ENCODE measurements at places on chromosomes 4 and X. TPM values are rescaled to one million over a fixed set of nuclear protein-coding genes. Genes with fewer than 3 reads are reported as not detected.

SOD3 gene
- 22.3 TPM for total RNA-seq

H2BW2 gene
- total RNA-seq, result not detected

PRR32 gene
- not detected for total RNA-seq

ZNF718 gene
- total RNA-seq, result 2.3 TPM

PHOX2B gene
- total RNA-seq, result not detected

ART3 gene
- 13.7 TPM for total RNA-seq

KLHL4 gene
- 0.64 TPM for total RNA-seq

IL21 gene
- total RNA-seq, result not detected

NAA11 gene
- total RNA-seq, result 48.1 TPM

PRDM5 gene
- total RNA-seq, result 3.2 TPM

GPR50 gene
- not detected for total RNA-seq

TNMD gene
- not detected for total RNA-seq
